ENCODE measurements at places on chromosomes 2 and 18. TPM values are rescaled to one million over a fixed set of nuclear protein-coding genes. Genes with fewer than 3 reads are reported as not detected.
A peak's percentile ranks its signal among the peaks of the same experiment; 100 is the strongest.

CCDC141 gene
- total RNA-seq: not detected

PTGR3 gene
- total RNA-seq: 3.6 TPM

GRCh38 chr2:127611076-127611925, 34.7 kb upstream of the GPR17 start:
- DNase-seq: no peak

GRCh38 chr2:3223080-3223923, 154.3 kb downstream of the EIPR1 start:
- peak; percentile 13 for DNase-seq

DNA sequence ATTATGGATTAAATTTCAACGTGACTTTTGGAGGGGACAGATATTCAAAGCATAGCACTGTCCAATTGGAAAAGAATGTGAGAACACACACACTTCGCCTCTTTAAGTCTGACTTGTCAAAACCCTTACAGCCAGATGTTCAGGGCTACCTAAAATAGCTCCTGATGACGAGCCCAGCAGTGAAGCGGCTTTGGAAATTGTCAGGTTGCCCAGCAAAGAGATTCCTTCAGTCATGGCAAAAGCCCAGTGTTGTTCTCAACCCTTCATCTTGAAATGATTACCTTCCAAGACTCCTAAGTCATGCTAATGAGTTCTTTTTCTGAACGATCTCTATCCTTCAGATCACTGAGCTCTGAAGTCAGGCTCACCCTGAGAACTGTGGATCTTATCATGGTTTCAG, 436.6 kb downstream of the LRATD1 start:
- DNase-seq: no peak
